ENCODE measurements at places on chromosomes 1 and 21.

DNA sequence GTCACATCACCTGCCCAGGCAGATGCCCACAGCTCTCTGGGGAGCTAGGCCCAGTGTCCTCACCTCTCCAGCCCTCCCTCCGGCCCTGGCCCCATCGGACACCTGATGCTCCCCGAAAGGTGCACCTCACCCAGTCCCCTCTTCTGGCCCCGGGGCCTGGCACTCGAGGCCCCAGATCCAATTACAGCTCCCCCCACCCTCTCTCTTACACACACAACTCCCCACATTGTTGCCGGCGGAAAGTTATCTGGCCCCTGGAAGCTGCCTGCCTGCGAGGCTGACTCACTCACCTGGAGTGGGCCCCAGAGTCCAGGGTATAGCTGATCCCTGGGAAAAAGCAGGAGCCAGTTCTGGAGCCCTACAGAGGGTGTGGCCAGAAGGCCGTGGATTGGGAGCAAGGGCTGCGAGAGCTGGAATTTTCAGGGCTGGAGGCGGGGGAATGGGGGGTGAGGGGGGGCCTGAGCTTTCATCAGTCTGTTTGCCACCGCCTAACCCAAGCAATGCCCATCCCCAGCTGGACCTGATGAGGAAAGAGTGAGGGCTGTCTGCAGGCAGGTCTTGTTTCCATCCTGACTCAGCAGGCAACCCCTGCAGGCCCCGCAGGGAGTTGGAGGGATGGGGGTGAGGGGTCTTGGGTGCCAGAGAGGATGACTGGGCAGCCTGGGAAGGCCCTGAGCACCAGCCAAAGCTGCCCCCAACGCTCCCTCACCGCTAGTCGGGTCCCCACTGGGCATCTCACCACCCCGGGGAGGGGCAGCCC lies 948 bp downstream of the FBXO2 start:
- no peak for DNase-seq

- no peak for DNase-seq
These were observed 7.4 kb downstream of the LDLRAP1 start for GRCh38 chr1:25550683-25551310.

DNA sequence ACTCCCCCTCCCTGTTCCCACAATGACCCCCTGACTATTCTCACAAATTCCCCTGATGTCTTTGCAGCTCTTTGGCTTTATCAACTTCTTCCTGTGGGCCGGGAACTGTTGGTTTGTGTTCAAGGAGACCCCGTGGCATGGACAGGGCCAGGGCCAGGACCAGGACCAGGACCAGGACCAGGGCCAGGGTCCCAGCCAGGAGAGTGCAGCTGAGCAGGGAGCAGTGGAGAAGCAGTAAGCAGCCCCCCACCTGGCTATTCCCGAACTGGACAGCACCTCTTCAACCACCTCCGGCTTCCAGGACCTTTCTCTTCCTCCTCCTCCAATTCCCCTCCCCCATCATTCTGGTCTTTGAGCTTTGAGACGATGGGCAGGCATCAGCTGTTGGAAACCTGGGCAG lies 4.4 kb upstream of the ATXN7L2 start:
- DNase-seq = no peak

DNA sequence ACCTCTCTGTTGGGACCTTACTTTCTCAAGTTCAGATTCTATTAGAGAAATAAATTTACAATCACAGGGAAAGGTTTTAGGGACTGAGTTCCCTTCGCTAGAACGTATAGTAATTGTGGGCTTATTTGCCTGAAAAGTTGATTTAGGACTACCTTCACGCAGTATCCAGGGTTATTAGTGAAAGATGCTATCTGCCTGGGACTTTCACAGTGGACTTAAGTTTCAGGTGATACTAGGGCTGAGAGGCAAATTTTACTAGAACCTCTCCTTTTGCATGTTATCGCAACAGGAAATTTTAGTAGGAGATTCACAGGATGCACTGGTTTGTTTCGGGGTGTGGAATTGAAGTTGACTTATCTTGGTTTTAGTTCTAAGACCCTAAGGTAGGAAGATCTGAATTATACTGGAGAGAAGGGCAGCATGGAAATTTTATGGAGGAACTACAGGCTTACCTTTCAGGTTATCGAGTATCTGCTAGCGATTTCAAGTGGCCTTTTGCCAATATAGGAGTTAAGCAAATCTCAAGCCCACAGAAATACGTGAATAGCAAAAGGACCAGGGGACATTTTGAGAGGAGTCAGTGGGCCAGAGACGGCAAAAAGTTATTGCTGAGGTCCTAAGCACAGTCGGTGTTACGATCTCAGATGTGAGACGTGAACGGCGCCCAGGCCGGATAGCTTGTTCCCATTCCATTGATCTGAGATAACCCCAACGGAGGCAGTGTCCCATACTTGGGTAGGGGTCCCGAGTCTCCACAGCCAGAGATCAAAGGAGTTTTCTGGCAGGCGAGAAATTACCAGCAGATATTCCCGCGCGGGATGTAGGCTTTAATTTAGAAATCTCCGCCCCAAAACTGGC lies 723 bp upstream of the GNAI3 start:
- no peak for DNase-seq

DNA sequence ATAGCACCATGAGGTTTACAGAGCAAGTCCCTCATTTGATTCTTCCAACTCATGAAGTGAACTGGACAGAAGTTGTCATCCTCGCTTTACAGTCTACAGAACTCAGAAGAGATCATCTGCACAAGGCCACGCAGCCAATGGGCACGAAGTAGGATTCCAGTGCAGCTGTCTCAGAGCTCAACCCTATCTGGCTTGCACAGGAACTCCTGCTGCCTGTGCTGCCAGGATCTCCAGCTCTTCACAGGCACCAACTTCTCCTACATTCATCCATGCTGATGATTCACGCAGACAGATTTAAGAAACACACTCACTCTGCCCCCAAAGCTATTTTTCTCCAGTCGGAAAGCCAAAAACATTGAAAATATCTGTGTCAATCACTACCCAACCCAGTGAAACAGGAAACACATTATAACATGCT lies 157.0 kb downstream of the RERE start:
- DNase-seq = peak; percentile 28

DNA sequence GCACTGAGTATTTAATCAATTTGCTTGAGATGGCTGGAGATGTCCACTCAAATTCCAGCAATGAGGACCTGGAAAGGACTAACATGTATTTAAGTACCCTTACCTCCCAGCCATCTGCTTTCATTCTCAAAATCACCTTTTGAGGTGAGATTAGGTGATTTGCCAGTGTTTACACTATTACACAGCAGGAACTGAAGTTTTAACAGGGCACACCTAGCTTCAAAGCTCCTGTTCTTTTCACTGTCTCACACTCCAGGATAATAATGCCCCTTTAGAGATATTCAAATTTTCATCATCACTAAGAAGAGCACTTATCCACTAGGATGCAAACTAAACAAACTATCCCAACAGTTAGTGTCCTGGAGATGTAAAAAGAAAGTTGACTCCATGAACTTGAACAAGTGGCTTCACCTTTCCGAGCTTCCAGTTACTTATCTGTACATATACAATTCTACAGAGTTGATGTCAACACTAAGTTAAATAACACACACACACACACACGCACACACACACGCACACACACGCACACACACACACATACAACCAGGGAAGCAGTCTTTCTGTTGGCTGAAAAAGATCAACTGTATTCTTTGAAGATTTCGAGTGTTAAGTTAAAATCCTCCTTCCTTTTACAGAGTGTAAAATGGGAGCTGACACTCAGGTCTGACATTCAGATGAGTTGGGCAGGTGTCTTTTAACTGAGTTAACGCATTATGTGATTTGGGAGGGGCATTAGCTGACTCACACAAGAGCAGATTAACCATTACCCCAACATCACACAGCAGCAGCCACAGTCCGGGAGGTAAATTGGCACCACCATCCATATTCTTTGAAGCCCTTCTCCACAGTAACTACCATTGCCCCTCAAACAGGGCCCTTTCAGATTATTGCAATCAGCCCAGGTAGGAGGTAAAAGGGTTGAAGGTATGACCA lies 15.5 kb upstream of the JAK1 start:
- no peak for DNase-seq

DNA sequence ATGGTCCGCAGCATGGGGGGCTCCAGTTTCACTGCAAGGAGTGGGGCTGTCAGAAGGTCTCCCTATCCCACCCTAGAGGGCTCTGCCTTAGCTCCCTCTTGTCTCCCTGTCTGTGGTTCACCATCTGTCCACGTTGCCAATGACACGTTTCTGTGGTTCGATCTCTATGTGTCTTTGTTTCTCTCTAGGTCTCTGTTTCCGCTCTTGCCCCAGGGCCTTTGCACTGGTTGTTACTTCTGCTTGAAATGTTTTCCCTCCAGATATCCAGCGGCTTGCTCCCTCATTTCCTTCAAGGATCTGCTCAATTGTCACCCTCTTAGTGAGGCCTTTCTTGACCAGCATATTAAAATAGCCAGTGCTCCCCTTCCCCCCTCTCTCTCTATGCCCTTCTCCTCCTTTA lies 8.5 kb upstream of the MRPS15 start:
- no peak for DNase-seq

GRCh38 chr1:150613061-150613920 lies 16.1 kb downstream of the ENSA start:
- no peak for DNase-seq

DNA sequence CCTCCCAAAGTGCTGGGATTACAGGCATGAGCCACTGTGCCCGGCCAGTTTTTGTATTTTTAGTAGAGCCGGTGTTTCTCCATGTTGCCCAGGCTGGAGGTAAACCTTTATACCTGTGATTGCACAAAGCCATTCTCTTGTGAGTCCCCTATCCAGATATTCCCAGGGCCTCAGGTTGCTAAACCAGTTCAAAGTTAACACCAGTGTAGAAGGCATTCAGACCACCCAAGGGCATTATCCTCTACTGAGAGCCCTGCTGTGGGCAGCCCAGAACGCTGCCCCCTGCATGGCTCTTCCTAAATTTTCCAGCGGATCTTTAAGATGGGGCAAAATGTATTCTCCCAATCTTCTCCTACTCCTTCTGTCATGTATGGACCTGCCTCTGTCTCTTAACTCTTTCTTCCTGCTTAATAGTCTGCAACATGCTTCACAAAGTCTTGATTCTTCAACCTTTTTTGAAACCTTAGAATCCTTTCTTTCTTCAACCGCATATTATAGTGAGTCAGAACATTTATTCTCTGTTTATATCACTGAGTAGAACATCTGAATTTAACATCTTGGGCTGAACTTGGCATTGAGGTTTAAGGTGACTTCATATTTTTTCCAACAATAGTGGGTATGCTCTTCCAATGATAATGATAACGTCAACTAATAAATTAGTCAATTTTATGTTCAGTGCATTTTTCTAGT lies 36.0 kb downstream of the UBE4B start:
- DNase-seq = no peak

- DNase-seq = no peak
These were observed 2.4 kb downstream of the BEST4 start for GRCh38 chr1:44785501-44786137.

GRCh38 chr1:98704474-98704873 lies 43.0 kb downstream of the SNX7 start:
- peak; percentile 42 for DNase-seq

DNA sequence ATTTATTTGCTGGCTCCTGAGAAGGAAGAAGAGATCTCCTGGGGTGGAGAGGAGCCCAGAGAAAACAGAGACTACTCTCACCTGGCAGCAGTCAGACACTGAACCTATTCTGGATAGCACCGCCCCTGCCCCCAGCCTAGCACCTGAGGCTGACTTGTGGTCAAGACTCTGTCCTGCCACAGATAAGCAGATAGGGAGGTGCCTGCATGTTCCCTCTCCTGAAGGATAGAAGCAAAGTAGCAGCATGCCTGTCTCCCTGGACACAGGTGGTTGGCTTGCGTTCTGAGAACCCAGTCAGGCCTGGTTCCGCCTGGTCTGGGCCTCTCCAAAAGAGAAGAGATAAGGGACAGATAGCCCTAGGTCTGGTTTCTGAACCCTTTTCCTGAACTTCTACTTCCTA lies 1.3 kb upstream of the EFNA3 start:
- no peak for DNase-seq

DNA sequence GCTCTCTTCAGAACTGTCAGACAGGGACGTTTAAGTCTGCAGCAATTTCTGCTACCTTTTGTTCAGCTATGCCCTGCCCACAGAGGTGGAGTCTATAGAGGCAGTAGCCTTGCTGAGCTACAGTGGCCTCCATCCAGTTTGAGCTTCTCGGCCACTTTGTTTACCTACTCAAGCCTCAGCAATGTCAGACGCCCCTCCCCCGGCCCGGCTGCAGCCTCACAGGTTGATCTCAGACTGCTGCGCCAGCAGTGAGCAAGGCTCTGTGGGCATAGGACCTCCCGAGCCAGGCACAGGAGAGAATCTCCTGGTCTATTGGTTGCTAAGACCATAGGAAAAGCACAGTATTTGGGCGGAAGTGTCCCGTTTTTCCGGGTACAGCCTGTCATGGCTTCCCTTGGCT lies 89.9 kb upstream of the PDC start:
- DNase-seq = no peak

- no peak for DNase-seq
These were observed 24.5 kb downstream of the TP73 start for GRCh38 chr1:3676581-3677470.

DNA sequence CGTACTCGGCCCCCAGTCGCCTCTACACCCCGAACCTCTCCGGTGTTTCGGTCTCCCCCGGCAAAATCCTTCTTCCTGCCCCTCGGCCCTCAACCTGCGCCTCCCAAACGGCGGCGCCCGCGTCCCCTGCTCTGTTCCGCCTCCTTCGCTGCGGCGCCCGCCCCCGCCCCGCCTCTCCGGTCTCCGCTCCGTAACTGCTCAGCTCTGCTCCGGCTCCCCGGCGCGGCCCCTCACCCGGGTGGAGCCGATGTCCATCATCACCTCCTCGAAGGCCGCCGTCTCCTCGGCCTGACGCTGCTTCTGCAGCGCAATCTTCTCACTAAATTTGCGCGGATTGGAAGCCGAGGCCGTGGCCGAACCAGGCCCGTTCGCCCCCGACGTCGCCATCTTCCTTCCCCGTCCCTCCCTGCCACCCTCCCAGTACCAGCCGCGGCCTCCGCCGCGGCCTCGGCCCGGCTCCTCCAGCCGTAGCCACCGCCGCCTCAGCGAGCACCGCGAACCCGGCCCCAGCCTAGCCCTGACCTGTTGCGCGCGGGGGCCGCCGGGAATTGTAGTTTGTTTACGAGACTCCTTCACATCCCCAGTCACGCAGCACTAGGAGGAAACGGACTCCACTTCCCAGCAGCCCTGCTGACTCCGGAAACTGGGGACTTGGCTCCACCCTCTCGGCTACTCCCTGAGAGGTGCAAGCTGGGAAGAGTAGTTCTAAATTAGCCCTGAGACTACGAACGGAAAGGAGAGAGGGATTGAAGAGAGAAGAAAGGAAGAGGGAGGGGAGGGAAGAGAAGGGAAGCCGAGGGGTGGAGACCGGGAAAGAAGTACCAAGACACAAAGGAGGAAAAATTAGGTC lies at the start of gene CRTC2:
Gene CRTC2 (minus strand): TSS at position 502 of the 850 bp plus-strand sequence. CDS start 115 bp downstream, at position 387.
- DNase-seq = peak; percentile 98

DNA sequence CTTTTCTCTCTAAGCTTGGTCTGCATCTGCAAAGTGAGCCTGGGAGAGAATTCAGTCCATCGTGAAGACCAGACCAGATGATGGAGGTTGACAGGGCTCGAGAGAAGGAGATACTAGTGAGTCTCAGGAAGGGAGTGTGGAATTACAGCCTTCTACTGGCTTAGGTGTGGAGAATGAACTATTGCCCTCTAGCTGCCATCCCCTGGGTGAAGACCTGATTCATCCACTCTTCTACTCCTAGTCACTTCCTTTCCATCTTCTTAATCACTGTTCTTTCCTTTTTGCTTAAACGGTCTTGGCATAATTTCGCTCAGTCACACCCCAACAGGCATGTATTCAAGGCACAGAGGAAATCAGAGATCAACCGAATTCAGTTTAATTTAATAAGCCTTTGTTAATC lies 34.0 kb upstream of the HSD17B7 start:
- no peak for DNase-seq

GRCh38 chr1:171664976-171665375 lies 12.5 kb upstream of the MYOC start:
- DNase-seq = no peak

GRCh38 chr1:167601442-167602383 lies 28.3 kb upstream of the RCSD1 start:
- no peak for DNase-seq

Data from anterior cingulate cortex (tissue), 58 donors.